ENCODE measurements at places on chromosomes 12 and 14. TPM values are rescaled to one million over a fixed set of nuclear protein-coding genes. Genes with fewer than 3 reads are reported as not detected.
A peak's percentile ranks its signal among the peaks of the same experiment; 100 is the strongest.

- DNase-seq, result no peak
These were observed 24.9 kb downstream of the DGLUCY start for GRCh38 chr14:91138511-91139359.

DNA sequence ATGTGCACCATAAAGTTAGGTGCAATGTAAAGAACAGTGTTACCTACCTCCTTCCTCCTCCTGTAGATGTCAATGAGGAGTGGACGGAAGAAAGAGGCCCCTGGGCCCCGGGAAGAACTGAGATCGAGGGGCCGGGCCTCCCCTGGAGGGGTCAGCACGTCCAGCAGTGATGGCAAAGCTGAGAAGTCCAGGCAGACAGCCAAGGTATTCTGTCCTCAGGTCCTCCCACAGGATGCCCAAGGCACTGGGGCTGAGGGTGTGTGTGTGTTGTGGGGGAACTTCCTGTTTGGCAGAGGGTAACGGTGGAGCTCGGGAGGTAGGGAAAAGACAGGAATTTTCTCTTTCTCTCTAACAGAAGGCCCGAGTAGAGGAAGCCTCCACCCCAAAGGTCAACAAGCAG is 6.4 kb downstream of the ATN1 start:
- no peak for DNase-seq

DNA sequence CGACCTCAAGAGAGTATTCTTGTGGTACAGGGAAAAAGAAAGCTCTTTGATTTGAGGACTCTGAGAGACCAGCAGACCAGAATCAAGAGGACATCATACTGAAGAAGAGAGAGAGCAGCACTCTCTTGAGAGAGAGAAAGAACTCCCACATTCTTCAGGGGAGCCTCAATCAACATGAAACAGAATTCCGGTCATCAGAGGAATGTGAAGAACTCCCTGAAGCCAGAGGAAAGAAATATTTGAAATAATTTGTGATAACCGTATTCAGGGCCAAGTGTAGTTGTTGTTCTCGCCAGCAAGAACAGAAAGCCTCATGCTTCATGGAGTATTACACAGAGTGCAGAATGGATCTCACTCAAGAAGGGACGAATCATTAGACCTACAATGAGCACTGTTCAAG is 363.8 kb upstream of the TMEM132C start:
- no peak for DNase-seq

DNA sequence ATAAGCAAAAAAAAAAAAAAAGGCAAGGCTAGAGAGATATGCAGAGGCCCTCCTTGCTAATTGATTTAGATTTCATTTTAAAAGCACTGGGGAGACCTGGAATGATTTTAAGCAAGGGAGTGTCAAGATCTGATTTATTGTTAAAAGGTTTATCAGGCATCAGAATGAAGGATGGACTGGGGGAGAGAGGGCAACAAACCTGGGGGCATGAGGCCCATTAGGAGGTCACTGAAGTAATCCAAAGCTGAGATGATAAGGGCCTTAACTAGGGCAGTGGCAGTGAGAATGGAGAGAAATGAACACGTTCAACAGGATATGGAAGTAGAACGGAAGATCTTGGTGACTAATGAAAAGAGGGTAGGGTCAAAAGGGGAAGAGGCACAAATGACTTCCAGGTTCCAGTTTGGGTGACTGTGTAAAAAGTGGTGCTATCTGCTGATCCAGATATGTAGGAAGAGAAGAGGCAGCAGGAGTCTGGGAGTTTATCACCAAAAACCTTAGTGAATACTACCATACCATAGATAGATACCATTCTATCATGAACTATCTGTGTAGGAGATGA is 24.0 kb downstream of the KITLG start:
- no peak for DNase-seq

DNA sequence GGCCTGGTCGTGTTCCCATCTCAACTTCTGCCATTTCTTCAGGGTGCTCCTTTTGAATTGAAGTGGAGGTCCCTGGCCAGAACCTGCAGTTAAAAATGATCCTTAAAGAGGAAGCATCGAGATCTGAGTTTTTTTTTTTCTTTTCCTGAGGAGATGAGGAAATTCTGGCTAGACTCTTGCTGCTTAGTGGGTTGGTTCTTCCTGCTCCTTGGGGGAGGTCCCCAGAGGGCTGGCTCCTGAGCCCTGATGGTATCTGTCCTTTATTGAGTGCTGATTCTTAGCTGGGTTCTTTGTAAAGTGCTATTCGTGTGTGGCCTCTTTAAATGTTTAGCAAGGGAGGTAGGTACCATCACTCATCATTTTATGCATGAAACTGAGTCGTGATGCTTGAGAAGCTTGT is 11.7 kb downstream of the PELI2 start:
- DNase-seq, result no peak

DNA sequence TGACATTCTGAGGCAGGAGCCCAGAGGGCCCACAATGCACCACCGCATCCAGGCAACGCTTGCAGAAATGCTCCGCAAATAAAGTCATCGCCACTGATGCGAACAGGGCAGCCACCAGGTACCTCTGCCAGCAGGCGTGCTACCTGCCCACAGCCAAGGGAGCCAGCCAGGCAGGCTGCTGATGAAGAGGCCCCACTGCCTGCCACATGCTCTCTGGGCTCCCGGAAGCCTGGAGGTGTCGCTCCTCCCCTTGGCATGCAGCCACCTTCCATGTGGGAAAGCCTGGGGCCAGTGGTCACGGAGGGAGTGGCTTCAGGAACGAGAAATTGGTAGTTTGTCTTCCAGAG is 14.7 kb downstream of the GPR132 start:
- peak; percentile 80 for DNase-seq

DNA sequence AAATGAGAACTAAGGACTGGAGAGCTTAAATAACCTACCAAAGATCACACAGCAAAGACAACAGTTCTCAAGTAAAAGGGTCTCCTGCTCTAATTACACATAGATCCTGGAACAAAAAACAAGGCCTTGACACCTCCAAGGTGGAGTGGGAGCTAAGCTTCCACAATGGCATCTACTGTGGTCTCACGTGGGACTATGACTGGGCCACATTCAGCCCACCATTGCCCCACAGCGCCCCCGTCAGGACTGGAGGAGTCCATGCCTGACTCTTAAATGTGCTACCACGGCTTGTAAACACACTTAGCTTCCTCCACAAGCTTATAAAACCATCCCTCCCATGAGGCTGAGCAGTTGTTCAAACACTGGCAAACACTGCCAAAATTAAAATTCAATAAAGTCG is 88.5 kb downstream of the GCH1 start:
- DNase-seq, result no peak

DNA sequence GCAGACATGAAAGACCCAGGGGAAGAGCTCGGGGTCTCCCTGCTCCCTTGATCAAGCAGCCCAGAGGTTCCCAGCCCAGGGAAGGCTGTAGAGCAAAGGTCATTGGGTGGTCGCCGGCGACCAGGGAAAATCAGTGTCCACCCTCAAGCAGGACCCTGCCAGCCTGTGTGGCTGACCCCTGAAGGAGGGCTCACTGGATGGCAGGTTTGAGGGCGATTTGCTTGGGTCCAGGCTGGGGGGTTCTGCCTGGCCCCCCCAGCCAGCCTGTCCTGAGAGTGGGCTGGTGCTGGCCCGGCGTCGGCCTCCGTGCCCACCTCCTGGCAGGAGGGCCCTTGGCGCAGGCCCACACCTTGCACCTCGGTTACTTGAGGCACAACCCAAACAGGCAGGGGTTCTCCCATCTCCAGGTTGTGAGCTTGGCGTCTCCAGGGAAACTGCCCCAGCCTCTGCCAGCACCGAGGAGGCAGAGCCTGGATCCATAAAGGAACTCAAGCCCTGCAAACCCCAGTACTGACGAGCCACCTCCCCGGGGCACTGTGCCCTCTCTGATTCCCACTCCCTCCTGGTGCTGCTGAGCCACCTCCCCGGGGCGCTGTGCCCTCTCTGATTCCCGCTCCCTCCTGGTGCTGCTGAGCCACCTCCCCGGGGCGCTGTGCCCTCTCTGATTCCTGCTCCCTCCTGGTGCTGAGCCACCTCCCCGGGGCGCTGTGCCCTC is 329.0 kb upstream of the SFSWAP start:
- no peak for DNase-seq

- DNase-seq, result no peak
These were observed 40.7 kb downstream of the STK38L start for GRCh38 chr12:27284751-27285150.

DNA sequence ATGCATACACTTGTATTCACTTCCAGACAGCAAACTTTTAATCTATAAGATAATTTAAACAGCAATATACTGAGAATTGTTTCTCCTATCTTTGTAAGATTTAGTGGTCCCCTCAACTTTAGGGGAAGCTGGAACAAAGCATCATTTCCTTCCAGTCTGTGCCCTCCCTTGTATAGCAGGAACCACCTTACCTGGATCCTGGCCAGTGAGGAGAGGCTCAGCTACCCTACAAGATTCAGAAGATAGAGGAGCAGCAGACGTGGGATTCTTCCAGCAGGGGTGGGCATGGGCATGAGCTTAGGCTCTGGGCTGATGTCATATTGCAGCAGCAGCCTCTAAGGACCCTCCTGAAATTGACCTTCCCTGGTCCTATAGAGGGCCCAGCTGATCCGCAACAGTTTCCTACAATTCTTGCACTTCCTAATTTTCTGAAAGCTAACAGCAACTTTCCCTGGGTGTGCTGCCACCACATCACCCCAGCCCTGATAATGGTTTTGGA is 21.3 kb downstream of the MOK start:
- DNase-seq, result no peak

DNA sequence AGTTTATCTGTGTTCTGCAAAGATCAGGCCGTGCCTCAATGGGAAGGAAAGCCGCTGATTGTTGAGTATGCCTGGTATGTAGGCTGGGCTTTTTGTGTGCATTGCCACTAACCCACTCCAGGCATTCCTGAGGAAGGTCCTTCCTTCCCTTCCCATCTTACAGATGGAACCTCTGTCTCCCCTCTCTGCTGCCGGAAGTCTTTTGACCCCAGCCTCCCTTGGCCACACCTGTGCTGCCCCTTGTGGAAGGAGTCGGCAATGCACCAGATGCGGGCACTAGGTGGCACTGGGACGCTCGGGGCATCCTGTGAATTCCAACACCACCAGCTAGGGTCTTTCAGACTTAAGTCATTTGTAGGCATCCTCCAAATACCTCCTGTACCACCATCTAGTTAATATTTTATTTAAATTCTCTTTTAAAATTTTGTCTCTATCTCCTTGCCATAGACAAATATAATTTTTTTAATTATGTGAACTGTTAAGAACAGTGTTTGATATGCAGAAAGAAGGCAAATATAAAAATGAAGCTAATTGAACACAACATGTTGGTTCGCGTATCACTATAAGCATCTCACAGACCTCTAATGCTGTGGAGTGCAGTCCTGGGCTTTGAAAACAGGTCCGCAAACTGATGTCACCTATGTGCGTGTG is 99.6 kb downstream of the RIN3 start:
- peak; percentile 83 for DNase-seq

DNA sequence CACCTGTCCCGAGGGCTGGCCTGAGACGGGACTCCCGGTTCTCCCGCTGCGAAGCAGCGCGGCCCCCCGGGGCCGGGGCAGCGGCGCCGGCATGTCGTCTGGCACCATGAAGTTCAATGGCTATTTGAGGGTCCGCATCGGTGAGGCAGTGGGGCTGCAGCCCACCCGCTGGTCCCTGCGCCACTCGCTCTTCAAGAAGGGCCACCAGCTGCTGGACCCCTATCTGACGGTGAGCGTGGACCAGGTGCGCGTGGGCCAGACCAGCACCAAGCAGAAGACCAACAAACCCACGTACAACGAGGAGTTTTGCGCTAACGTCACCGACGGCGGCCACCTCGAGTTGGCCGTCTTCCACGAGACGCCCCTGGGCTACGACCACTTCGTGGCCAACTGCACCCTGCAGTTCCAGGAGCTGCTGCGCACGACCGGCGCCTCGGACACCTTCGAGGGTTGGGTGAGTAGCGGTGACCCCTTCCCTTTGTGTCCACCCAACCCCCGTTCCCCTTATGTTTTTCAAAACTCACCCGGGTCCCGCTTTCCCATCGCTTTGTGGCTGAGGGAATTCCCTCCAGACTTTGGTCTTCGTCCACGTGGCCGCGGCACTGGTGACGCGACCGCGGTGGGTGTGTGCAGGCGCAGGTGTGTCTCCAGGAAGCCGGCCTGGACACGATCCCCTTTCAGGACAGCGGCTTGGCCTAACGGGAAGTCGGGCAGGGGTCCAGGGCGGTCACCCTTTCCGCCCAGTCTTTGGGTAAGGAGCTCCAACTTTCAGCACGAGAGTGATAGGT is 826 bp downstream of the PRKCH start:
- DNase-seq, result peak; percentile 70

DNA sequence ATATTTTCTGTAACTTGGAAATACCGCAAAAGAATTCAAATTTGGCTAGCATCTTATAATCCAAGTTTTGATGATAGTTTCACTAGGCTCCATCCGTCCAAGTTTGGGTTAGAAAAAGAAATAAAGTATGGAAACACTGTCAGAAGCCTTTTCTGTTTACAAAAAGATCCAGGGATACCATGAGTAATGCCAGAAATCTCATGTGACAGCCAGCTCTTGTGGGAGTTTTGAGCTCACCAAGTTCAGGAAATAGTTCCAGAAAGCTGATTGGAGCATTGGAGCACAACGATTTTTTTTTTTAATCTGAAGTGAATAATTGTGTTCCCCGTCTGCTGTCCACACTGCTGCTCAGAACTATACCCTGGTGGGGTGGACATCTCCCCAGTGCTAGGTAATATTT is 229.7 kb upstream of the NPAS3 start:
- no peak for DNase-seq

DNA sequence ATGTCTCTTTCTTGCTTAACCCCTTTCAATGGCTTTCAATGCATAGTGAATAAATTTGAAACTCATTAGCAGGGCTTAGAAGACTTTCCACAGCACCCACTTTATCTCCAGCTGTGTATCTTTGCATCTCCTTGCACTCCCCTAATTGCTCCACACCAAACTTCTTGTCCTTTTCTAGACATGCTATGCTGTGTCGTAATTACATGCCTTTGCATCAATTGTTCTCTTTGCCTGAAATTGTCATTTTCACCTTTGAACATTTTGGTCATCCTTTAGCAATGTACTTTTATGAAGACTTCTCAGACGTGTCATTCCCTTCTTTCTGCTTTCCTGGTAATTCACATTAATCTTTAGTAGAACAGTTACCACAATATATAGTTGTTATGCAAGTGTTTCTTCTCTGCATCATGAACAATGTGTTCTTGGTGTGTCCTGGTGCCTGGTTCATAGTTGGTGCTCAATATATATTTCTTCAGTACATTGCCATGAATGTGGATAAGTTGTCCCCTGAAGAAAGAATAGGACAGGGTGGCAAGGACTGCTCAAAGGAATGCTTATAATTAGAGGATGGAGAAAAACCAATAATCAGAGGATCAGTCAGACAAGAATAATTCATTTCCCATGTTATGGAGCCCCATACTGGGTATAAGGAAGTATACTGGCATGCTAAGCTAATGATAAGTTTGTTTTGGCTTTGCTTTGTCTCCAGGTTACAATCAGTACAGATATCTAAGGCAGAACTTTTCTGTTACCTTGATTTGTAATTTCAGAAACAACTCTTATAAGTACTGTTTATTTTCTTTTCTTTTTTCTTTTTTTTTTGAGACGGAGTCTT is 27.2 kb downstream of the ARF6 start:
- DNase-seq, result no peak

GRCh38 chr12:78700565-78700964 is 164.0 kb upstream of the SYT1 start:
- DNase-seq, result no peak

KLHDC2 gene
- total RNA-seq, result 49.8 TPM

SYT1 gene
- total RNA-seq, result 1.5 TPM

PCED1B gene
- total RNA-seq, result 4.8 TPM

MGP gene
- total RNA-seq, result 651 TPM

KLRC2 gene
- total RNA-seq, result not detected

INHBC gene
- not detected for total RNA-seq

CCDC92 gene
- total RNA-seq, result 40.2 TPM

Measured in left lung (tissue), 14 donors.